Stimulated activated CD4-positive, alpha-beta T cell treated with anti-CD3 and anti-CD28 coated beads, Interleukin-12 subunit alpha, Interleukin-12 subunit beta, amount 100 ng/mL, for 48 hours (primary cell): ENCODE measurements at places on chromosomes 6 and 20.

DNA sequence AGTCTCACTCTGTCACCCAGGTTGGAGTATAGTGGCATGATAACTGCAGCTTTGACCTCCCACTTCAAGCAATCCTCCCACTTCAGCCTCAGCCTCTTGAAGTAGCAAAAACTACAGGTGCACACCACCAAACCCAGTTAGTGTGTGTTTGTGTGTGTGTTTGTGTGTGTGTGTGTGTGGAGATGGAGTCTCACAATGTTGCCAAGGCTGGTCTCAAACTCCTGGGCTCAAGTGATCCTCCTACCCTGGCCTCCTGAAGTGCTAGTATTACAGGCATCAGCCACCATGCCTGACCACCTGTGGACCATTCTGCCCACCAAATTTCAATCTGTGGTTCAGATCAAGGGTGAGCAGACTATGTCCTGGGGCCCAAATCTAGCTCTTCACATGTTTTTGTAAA is 8.8 kb downstream of the FASTKD5 start:
- no peak for DNase-seq

DNA sequence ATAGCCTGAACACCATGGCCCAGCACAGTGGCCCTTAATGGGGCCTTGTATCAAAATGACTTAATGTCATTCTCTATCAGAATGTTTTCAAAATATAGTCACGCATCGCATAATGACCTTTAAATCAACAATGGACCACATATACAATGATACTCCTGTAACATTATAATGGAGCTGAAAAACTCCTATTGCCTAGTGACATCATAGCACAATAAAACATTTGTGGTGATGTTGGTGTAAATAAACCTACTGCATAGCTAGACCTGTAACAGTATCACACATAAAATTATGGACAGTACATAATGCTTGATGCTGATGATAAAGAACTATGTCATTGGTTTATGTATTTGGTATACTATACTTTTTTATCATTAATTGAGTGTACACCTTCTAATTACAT is 9.3 kb downstream of the ELOVL5 start:
- no peak for DNase-seq

DNA sequence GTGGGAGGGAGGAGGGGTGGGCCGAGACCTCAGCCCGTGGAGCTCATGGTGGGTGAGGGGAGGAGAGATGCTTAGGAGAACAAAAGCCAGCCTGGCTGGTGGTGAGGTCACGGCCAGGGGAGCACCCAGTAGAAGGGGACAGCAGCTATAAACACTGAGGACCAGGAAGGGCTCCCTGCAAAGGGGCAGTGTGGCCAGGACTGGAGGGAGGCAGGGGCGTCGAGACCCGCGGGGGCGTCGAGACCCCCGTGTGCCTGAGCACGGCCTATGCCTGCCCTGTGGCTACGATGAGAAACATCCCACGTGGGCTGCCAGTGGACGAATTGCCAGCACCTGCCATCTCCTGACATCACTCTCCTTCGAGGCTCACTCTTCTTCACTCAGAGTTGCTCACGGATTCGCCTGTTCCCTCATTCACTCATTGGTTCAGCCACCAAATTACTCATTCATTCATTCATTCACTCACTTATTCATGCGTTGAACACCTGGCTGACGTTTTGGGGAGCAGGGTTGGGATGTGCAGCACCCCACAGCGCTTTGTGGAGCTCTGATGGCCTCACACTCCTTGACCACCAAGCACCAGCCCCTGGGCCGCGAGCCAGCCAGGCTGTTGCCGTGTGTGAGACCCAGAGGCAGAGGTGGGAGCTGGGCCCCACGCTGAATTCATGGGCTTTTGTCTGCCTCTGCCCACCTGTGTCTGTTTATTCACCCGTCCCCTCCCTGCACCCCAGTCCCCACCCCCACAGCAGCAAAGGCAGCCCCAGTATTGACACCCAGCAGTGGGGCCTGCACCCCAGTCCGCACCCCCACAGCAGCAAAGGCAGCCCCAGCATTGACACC is 61.2 kb upstream of the BHLHE23 start:
- no peak for DNase-seq

DNA sequence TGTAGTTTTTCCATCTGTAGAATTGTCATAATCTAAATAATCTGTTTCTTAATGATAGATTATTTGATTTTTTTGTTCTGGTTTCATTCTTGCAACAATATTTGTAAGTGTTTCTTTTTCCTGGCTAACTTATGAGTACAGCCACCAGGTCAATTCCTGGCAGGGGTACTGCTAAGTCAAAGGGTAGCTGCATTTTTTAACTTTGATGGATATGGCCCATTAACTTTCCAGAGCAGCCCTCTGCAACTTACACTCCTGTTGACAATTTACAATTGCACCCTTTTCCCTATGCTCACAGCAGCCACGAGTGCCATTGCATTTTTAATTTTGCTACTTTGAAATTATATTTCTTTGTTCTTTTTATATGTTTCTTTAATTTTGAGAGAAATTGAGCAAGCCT is 209.3 kb upstream of the CST7 start:
- DNase-seq, result no peak

DNA sequence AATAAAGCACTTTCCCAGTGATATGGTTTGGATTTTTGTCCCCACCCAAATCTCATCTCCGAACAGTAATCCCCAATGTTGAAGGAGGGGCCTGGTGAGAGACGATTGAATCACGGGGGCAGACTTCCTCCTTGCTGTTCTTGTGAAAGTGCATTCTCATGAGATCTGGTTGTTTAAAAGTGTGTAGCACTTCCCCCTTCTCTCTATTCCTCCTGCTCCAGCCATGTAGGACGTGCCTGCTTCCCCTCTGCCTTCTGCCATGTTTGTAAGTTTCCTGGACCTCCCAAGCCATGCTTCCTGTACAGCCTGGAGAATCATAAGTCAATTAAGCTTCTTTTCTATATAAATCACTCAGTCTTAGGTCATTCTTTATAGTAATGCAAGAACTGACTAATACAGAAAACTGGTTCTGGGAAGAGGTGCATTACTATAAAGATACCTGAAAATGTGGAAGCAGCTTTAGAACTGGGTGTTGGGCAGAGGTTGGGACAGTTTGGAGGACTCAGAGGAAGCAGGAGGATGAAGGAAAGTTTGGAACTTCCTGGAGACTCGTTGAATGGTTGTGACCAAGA is 7.4 kb downstream of the EPM2A start:
- no peak for DNase-seq

GRCh38 chr6:23522792-23523547 is 603.0 kb upstream of the NRSN1 start:
- no peak for DNase-seq
